ENCODE measurements at places on chromosomes 2 and 18. TPM values are rescaled to one million over a fixed set of nuclear protein-coding genes. Genes with fewer than 3 reads are reported as not detected.

The MRPS5 gene
- 43.7 TPM for total RNA-seq

The MEP1B gene
- total RNA-seq: not detected

The OLA1 gene
- total RNA-seq: 43.6 TPM

The MRPL30 gene
- total RNA-seq: 1.4 TPM

The LIPT1 gene
- total RNA-seq: 5.5 TPM

The SERPINB7 gene
- total RNA-seq: not detected

The GKN2 gene
- total RNA-seq: 16.5 TPM

The LAMA3 gene
- 68.5 TPM for total RNA-seq

The GALNT5 gene
- total RNA-seq: 2.2 TPM

DNA sequence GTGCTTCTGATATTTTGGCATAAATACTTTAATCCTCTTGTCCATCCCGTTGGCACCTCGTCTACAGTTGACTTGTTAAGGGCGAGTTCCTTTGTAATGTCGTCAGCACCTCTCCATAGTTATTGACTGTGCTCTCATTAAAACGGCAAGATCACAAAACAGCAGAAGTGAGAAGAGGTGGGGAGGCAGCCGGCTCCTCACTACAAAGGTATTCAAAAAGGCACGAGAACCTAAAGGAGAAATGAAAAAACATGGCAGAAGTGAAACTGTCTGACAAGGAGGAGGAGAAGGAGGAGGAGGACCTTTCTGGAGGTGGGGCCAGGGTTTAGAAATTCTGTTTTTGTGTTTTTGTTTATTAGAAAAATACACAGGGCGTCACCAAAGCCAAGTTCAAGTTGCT lies 235.6 kb downstream of the BCL11A start:
- H3K27me3 ChIP-seq: peaks cover 18% of the 10 kb centered on the region
- H3K36me3 ChIP-seq: no peaks in the 10 kb centered on the region
- no peaks in the 10 kb centered on the region for H3K4me1 ChIP-seq
- no peak overlapping the region for H3K27ac ChIP-seq

GRCh38 chr2:211923019-211923418 lies 615.6 kb downstream of the ERBB4 start:
- no peaks in the 10 kb centered on the region for H3K27me3 ChIP-seq
- H3K36me3 ChIP-seq: no peaks in the 10 kb centered on the region
- no peak overlapping the region for H3K4me3 ChIP-seq

DNA sequence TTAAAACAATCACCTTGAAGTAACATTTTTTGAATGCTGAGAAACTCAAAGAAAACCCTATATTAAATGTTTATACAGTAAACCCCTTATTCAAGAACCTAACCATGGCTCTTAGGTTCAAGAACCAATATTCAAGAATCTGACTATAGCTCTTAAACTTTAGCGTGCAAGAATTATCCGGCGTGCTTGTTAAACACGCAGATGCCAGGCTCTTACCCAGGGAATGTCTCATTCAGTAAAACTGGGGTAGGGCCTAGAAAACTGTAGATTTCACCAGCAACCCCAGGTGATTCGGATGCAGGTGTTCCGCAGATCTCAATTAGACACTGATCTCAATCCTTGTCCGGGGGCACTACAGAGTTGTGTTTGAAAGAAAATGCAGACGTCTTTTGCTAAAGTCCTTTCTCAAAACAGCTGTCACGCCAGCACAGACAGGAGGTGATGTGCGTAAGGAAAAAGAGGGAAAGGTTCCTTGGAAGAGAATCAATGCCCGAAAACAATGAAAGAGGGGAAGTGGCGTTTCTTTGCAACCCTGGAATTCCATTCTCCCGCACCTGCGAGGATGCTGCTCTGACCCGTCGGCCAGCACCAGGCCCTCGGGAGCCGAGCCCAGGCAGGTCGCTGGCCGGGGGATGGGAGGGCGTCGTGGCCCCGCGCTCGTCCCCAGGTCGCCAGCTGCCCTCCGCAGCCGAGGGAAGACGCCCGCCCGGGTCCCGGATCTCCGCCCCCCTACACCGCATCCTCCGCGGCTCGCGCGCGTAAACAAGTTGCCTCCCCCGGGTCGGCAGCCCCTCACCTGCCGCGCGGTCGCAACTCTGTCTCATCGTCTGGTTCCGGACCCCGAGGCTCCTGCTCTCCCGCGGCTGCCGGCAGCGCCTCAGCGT lies 851 bp downstream of the EIF2AK3 start:
- H3K36me3 ChIP-seq: no peaks in the 10 kb centered on the region
- peak overlapping the region; percentile 98 for H3K27ac ChIP-seq
- peak overlapping the region; percentile 93 for H3K4me3 ChIP-seq

DNA sequence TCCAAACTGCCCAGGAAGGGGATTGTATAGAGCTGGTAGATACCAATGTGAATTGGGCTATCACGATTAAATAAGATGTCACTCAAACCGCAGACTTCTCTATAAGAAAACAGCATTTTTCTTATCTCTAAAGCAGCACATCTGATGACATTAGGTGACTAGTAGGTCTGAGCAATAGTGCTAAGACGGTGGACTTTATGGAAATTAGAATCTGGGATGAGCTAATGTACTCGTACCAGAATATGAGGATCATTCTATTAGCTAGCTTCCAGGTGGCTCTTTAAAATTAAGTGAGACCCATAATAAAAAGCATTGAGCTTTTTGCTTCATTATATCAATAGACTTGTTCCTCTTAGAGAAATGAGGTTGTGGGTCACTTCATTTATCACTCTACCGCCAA lies 130.0 kb upstream of the MC4R start:
- no peaks in the 10 kb centered on the region for H3K36me3 ChIP-seq
- H3K27me3 ChIP-seq: no peaks in the 10 kb centered on the region
- DNase-seq: no peak
- no peaks in the 10 kb centered on the region for H3K4me1 ChIP-seq

GRCh38 chr2:27053776-27054175 lies 2.3 kb downstream of the AGBL5 start:
- H3K27ac ChIP-seq: no peak overlapping the region
- H3K27me3 ChIP-seq: no peaks in the 10 kb centered on the region
- H3K4me1 ChIP-seq: peaks cover 27% of the 10 kb centered on the region
- H3K36me3 ChIP-seq: peaks cover 13% of the 10 kb centered on the region

DNA sequence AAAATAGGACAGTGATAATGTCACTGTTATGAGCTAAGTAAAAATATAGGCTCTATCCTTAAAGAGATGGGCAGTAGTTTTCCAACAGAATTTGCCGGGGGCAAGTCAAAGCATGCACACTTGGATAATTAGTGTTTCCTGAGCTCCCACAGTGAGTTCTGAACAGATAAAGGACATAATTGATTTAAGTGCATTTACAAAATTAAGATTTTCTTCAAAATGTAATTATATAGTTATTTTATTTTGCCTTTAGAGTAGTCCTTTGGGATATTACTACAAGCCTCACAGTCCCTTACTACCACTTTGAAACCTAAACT lies 107.6 kb downstream of the RAPGEF4 start:
- H3K4me3 ChIP-seq: no peak overlapping the region
- DNase-seq: no peak
- peaks cover 11% of the 10 kb centered on the region for H3K4me1 ChIP-seq
- no peaks in the 10 kb centered on the region for H3K36me3 ChIP-seq

GRCh38 chr18:6366776-6367175 lies 47.9 kb downstream of the L3MBTL4 start:
- H3K27ac ChIP-seq: no peak overlapping the region
- H3K36me3 ChIP-seq: no peaks in the 10 kb centered on the region
- H3K4me1 ChIP-seq: no peaks in the 10 kb centered on the region
- no peaks in the 10 kb centered on the region for H3K27me3 ChIP-seq
- H3K4me3 ChIP-seq: no peak overlapping the region
- DNase-seq: no peak

DNA sequence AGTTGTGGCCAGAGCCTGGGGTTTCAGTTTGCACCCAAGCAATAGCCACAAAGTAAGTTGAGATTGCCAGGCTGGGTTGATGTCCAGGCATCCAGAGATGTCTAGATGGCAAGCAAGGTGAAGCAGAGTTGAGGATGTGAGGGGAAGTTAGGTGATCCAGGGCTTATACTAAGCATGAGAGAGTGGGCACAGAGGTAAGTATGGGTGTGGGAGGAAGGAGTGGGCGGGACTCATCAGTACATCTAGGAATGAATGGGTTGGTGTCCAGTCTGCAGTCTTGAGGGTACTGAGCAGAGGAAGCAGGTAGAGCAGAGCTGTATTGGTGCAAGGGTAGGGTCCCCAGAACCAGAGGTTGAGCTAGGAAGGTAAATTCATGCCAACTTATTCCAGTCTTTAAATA lies 1.5 kb downstream of the SEMA4F start:
- peaks cover 4% of the 10 kb centered on the region for H3K4me1 ChIP-seq
- peaks cover 29% of the 10 kb centered on the region for H3K36me3 ChIP-seq
- no peak overlapping the region for H3K4me3 ChIP-seq
- no peak for DNase-seq

DNA sequence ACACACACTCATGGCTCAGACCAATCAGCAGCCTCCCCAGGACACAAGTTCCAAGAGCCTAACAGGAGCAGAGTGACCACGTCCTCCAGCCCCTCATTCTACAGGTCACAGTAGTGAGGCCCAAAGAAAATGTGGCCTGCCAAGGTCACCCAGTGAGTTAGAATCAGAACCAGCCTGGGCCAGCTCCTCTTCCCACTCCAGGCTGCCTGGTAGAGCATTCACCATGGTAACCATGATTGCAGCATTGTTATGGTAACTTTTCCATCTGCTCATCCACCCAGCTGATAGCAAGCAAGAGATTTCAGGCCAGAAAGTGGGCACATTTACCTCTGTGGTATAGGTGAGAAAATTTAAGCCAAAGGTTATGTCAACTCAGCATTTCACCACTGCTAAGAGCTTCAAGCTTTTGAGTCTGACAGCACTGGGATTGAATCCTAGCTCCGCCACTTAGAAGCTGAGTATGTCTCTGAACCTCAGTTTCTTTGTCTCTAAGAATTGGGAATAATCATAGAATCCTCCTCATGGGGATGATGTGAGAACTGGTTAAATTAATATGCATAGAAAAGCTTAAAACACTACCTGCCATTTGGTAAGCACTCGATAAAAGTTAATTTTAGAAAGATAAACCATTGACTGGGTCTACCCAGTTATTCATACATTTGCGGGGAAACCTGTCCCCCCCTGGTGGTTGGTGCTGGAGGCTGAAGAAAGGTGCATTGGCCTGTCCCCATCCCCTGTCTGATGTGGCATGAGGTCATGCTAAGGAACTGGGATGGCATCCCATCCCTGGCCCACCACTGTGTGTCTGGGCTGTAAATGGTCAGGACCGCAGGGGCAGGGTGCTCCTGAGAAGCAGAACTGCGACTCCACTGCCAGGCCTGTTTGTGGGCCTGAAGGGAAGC lies 181.5 kb downstream of the KLHL29 start:
- H3K4me1 ChIP-seq: peaks cover 50% of the 10 kb centered on the region
- no peak for DNase-seq
- peak overlapping the region; percentile 69 for H3K27ac ChIP-seq
- H3K4me3 ChIP-seq: no peak overlapping the region
- H3K36me3 ChIP-seq: no peaks in the 10 kb centered on the region

- no peaks in the 10 kb centered on the region for H3K27me3 ChIP-seq
- DNase-seq: peak; percentile 89
- H3K36me3 ChIP-seq: peaks cover 17% of the 10 kb centered on the region
- peaks cover 17% of the 10 kb centered on the region for H3K4me1 ChIP-seq
- H3K27ac ChIP-seq: peak overlapping the region; percentile 13
These were observed 61.3 kb upstream of the PGAP1 start for GRCh38 chr2:196987649-196988364.

- H3K27me3 ChIP-seq: no peaks in the 10 kb centered on the region
- H3K4me3 ChIP-seq: no peak overlapping the region
- no peak overlapping the region for H3K27ac ChIP-seq
- H3K4me1 ChIP-seq: peaks cover 10% of the 10 kb centered on the region
These were observed 268.2 kb upstream of the PXDN start for GRCh38 chr2:2012505-2012904.

DNA sequence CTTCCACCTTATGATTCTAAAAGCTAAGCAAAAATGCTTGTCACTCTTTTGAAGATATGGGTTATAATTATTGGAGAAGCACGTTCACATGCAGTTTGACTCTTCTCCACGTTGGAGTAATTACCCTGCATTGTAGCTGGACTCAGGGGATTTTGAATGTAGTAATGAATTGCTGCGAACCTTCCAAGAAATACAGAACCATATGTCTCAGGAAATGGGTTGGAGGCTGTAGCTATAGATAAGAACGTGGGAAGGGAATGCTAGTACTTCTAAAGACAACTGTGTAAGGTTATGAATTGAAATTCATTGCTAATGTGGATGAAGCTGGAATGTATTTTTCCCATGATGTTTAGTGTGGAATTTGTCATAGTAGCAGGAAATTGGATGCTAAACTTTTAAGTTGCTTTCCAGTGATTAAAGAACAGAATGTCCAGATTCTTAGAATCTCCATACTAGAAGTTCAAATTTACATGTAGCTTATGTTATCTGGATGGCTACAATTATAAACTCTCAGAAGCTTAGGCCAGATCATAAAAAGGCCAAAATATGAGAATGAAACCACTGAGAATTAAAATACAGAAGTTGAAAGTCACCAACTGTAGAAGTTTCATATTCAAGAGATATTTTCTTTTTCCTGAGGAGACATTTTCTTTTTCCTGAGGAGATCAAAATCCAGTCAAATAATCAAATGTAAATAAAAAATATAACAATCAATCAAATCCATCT lies 27.3 kb upstream of the SPOPL start:
- H3K4me3 ChIP-seq: no peak overlapping the region
- H3K36me3 ChIP-seq: no peaks in the 10 kb centered on the region
- DNase-seq: no peak
- no peak overlapping the region for H3K27ac ChIP-seq

- no peaks in the 10 kb centered on the region for H3K36me3 ChIP-seq
- no peak overlapping the region for H3K27ac ChIP-seq
- H3K27me3 ChIP-seq: no peaks in the 10 kb centered on the region
- no peak overlapping the region for H3K4me3 ChIP-seq
- DNase-seq: no peak
These were observed 52.9 kb upstream of the NCOA1 start for GRCh38 chr2:24438106-24438505.

DNA sequence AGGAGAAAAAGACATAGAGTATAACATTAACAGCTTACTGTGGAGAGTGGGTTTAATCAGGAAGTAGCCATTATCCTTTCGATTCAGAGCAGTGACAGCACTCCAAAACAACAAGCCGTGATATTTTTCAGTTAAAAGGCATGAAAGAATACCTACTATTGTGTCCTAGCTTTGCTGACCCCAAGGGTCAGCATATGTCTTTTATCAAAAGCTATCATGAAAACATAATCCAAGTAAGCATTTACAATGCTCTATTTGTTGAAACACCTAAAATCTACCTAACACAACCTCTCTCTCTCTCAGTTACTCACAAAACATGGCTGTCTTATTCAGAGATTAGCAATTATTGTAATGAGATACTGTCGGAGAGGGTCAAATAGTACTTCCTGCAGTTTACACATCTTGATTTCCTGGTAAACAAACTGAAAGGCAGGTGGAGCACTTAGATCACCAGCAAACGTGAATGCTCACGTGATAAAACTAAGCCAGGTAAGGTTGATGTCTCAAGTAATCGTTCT lies 100.0 kb downstream of the BAZ2B start:
- DNase-seq: no peak
- no peaks in the 10 kb centered on the region for H3K36me3 ChIP-seq
- no peaks in the 10 kb centered on the region for H3K27me3 ChIP-seq
- peak overlapping the region; percentile 81 for H3K27ac ChIP-seq
- peaks cover 64% of the 10 kb centered on the region for H3K4me1 ChIP-seq
- peak overlapping the region; percentile 43 for H3K4me3 ChIP-seq

All from stomach (tissue), 19 donors.